Foreskin melanocyte (primary cell): ENCODE measurements at places on chromosomes 3 and 15.
A peak's percentile ranks its signal among the peaks of the same experiment; 100 is the strongest.

DNA sequence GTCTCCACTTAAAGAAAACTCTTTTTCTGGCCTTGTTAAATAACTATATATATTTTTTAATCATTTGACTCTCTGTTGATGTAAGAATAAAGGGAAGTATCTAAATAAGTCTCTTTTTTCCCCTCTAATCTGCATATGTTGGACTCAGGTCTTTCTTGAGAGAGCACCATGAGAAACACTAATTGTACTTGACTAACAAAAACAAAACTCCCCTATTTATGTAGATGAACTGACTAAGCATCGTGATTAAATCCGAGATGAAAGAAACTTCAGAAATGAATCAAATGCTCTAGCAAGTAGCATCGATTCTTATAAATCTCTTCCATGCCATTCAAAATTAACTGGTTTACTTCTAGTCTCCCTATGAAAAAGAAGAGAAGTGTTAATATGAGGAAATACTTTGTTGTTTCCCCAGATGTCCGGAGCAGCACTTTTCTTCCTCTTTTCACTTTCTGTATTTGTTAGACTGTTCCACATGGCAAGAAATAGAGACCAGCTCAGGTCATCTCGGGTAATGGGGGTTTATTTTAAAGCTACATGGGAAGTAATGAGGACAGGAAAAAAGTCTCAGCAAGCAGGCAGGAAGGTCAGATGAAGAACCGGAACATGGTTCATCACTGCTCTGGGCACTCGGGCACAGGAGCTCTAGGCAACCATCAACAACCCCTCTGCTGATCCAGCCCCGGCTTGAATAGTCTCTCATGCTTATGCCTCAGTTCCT, 288.3 kb downstream of the CNTN6 start:
- DNase-seq = no peak

GRCh38 chr3:16061491-16061890, 113.0 kb upstream of the GALNT15 start:
- DNase-seq = no peak

- no peak for DNase-seq
These were observed 177.0 kb downstream of the PDCD6IP start for GRCh38 chr3:33975463-33975862.

DNA sequence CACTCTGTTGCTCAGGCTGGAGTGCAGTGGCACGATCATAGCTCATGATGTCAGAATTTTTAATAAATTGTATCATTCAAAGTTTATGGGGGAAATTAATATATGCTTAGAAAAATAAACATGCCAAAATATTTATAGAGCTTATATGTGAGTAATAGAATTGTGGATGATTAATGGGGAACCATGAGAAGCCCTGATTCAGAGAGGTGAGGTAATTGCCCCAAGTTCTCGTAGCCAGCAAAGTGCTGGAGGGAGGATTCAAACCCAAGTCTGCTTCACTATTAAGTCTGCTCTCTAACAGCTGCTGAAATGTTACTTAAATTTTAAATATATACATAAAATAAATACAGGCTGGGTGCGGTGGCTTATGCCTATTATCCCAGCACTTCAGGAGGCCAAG, 26.2 kb upstream of the IGF2BP2 start:
- DNase-seq = no peak

DNA sequence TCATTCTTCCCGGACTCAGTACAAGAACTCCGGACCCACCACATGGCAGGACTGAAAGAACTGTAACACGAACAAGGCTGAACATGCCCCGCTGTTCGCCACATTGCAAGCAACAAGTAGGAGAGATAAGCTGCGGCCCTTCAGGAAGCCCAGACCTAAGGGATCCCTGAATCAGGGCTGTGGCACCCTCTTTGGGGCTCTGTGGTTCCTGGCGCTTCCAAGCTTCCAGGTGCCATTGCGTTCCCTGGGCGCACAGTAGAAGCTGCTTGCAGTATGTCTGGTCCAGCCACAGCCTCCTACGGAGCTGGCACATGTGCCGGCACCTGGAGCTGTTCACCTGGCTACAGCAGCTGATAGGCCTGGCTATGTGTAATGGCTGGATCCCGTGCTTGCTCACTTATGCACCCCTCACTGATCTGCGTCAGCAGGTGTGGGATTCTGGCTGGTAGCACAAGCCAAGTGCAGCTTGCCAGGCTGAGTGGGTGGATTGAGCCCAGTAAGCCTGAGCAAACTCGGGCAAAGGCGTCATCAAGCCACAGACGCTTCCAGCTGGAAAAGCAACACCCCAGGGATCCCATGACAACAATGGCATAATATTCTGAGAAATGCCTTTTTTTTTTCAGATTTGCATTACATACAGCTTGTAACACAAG, 748.6 kb upstream of the GBE1 start:
- DNase-seq = no peak

- DNase-seq = no peak
These were observed 18.4 kb downstream of the KLF15 start for GRCh38 chr3:126338790-126339288.

DNA sequence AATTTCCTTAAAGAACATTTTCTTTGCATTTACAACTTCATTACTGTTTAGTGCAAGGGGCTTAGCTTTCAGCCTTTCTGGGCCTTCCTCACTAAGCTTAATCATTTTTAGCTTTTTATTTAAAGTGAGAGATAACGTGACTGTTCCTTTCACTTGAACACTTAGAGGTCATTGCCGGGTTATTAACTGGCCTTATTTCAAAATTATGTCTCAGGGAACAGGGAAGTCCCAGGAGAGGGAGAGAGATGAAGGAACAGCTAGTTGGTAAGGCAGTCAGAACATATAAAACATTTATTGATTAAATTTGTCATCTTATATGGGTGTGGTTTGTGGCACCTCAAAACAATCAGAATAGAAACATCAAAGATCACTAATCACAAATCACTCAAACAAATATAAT, 268.7 kb downstream of the TIGIT start:
- DNase-seq = no peak

DNA sequence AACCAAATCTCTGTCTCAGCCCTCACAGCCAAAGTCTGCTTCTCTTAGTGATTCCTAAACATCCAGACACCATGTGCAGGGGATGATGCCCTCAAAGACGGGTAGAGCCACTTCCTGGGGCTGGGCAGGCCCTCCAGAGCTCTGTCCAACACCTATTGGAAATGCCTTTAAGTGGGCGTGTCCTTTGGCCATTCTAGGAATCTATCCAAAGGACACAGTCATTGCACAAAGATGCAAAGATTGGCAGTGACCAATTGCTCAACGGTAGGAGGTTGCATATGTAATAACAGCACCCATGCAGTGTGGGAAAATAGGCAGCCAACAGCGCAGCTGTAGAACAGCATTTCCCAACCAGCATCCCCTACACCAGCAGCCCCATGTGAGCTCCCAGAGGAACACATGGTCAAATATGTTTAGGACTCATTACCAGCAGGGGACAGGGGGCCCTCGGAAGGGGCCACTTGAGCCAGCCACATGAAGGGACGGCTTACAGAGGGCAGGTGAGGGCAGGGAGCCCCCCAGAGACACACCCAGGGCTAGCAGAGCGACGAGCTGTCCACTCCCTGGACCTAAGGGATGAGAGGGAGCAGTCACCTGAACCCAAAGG, 142.8 kb upstream of the IQSEC1 start:
- DNase-seq = no peak

GRCh38 chr3:58173029-58173668, 37.6 kb downstream of the DNASE1L3 start:
- DNase-seq = no peak

GRCh38 chr3:184537885-184538665, 23.5 kb upstream of the EPHB3 start:
- DNase-seq = no peak

DNA sequence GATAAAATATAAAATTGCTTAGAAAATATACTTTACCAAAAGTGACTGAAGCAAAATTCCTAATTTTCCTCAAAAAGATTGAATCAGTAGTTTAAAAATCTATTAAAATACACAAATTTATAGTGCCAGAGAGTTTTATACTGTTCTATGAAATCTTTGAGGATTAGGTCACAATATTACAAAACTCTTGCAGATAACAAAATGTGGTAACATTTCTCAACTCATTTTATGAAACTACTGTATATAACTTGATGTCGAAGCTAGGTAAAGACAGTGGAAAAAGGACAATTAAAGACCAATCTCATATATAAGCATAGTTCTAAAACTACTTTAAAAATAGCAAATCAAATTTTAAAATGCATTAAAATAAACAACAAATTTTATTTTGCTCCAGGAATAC, 15.9 kb downstream of the VEPH1 start:
- no peak for DNase-seq

DNA sequence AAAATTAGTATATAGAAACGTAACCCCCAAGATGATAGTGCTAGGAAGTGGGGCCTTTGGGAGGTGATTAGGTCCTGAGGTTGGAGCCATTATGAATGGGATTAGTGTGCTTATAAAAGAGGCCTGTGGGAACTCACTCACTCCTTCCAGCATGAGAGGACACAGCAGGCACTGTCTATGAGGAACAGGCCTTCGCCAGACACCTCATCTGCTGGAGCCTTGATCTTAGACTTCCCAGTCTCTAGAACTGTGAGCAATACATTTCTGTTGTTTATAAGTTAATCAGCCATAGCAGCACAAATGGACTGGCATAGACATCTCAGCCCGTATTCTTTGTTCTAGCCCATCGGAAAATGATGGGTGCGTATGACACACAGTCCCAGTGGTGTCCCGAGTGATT, 152.3 kb downstream of the GABRG3 start:
- no peak for DNase-seq

- DNase-seq = no peak
These were observed 80.3 kb upstream of the ABHD17C start for GRCh38 chr15:80614711-80615360.

GRCh38 chr3:79954756-79955155, 187.0 kb upstream of the ROBO1 start:
- DNase-seq = no peak

- DNase-seq = no peak
These were observed 9.7 kb upstream of the CDV3 start for GRCh38 chr3:133563816-133564215.

DNA sequence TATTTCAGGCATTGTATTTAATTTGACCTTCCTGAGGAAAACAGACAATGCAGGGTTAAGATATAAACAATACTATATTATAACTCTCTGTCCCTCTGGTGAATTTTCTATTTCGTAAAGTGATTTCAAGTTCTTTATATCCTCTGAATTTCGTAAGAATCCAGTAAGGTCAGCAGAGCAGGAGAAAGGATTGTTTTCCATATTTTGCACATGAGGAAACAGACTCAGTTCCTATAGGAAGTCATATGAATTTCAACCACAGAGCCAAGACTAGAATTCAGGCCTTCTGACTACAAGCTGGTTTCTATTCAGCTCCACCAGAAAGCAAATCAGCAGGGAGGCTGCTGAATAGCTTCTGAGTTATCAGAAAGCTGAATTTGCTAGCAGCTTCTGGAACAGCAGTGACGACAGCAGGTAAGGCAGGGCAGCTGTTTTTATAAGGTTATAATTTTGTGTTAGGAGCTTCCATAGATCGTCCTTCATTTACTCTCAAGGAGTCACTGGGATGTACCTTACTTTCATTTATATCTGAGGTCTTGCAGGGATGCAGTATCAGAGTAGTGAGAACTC, 11.1 kb upstream of the PLAAT1 start:
- no peak for DNase-seq

- no peak for DNase-seq
These were observed 97.8 kb upstream of the AADACL2 start for GRCh38 chr3:151635905-151636304.

DNA sequence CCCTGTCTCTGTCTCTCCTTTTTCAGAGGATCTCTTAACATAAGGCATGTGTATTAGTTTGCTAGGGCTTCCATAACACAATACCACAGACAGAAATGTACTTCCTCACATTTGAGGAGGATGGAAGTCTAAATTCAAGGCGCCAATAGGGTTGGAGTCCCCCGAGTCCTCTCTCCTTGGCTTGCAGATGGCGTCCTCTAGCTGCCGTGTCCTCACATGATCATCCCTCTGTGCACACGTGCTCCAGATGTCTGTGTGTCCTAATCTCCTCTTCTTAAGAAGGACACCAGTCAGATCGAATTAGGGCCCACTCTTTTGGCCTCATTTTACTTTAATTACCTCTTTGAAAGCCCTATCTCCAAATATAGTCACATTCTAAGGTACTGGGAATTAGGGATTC, 23.0 kb upstream of the BFSP2 start:
- no peak for DNase-seq

GRCh38 chr3:17915341-17915740, 172.9 kb upstream of the TBC1D5 start:
- no peak for DNase-seq

DNA sequence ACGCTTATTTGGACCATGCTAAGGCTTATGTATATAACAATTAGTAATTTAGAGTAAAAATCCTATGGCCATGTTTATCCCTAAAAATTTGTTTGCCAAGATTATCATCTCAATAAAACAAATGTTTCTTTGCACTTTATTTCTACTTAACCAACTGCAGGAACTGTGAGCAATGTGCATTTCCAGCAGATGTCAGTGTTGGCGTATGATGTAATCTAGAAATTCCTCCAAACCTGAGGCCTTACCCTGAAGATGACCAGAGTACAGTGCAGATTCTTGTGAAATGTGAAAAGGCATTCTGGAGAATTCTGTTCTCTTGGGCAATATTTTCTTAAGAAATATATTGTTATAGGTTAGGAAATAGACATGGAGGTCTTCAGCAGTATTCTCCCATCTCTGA, 205.9 kb downstream of the MBNL1 start:
- peak; percentile 42 for DNase-seq

DNA sequence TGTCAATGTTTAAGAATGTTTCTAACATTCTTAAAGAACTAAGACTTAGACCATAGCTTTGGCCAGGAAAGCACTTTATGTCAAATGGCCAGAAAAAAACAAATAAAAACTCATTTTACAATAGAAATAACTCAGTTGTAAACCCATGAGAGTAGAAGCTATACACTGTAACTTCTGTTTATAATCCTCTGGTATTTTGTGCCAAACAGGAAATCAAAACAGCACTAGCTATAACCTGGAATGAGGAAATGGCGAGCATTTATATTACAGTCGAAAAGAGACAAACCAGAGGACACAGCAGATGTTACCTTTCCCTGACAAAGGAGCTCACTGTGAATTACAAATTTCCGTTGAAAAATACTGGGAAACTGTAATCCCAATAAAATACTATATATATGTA, 10.3 kb downstream of the GK5 start:
- DNase-seq = no peak

- DNase-seq = no peak
These were observed 1.1 kb downstream of the NFKBIZ start for GRCh38 chr3:101850246-101851051.

- no peak for DNase-seq
These were observed 45.9 kb downstream of the ADAM10 start for GRCh38 chr15:58703610-58704009.
